ENCODE measurements at places on chromosomes 5 and 9.

GRCh38 chr5:6729386-6730310 is 16.4 kb downstream of the TENT4A start:
- DNase-seq = no peak

- DNase-seq = no peak
Measured at GRCh38 chr5:23260621-23261020, 246.8 kb upstream of the PRDM9 start.

- DNase-seq = no peak
Measured at GRCh38 chr9:96720435-96720834, 57.5 kb downstream of the ZNF510 start.

- DNase-seq = peak; percentile 95
Measured at GRCh38 chr5:34749431-34749873, 89.5 kb upstream of the TTC23L start.

DNA sequence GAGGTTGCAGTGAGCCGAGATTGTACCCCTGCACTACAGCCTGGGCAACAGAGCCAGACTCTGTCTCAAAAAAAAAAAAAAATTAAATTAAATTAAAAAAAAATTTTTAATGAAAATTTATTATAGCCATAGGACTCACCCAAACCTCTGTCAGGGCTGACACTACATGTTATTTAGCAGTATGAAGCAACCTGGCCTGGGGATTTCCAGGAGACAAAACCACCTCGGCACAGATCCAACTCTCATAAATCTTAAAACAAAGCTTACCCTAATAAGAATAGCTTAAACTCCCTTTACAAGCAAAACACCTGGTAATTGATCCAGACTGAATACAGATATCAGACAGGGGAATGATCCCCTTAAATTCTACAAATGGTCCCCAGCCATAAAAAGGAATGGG is 38.4 kb downstream of the PPP1R2B start:
- DNase-seq = no peak

- no peak for DNase-seq
Measured at GRCh38 chr9:120708526-120709224, 5.6 kb downstream of the MEGF9 start.

DNA sequence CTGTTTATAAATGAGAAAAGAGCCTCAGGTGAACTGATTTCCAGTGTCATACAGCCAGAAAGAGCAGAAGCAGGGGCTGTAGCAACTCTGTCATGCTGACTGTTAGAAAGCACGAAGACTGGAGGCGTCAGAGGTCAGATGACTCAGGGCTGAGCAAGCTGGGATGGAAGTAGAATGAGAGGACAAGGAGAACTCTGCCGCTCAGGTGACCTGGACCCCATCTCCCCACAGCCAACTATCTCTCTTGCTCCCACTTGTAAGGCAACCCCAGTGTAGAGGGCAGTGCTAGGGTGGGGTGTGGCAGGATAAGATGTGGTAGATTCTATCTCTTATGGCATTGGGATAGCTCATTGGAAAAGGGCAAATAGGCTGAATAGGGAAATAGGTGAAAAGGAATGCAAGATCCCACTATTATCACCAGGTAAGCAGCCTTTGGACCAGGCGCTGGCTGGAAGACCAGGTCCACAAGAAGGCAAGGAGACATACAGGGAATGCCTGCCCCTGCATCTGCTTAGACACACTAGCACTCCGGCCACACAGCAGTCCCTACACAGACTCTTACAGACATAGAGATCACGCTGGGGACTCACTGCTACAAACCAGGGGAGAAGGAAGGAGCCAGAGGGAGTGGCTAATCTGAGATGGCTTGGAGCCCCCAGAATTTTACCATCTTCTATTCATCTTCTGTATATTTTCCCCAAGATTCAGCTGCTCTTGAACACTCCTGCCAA is 21.2 kb upstream of the LOX start:
- no peak for DNase-seq

- DNase-seq = no peak
Measured at GRCh38 chr9:130330202-130330862, 64.8 kb downstream of the HMCN2 start.

DNA sequence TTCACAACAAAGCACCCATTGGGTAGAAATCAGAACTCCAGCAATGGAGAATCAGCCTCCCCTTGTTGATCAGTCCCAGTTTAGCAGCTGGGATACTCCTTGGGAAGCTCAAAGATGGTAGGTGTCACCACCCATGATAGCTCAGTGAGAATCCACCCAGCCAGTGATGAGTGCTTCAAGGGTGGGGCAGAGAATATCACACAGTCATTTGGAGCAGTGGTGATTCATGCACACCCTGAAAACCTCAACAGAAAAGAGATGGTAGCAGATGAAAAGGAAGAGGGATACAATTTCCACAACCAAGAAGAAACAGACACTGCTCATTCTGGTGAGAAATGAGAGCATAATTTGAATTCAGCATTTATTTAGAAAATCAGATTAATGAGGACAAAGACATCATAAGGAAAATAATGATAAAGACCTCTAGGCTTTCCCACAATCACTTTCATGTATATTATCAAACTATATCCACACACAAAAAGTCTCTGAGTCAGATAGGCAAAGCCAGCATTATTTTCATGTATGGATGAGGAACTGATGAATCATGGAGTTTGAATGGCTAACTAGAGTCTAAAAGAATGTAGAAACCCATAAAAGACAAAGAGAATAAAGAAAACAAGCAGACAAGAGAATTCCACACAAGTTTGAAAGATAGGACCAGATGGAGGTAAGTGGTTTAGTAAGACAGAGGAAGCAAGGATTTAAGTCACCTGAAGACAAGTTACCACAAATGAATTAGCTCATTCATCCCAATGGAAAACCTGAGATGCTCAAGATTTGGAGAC is 82.9 kb downstream of the FEM1C start:
- peak; percentile 81 for DNase-seq

DNA sequence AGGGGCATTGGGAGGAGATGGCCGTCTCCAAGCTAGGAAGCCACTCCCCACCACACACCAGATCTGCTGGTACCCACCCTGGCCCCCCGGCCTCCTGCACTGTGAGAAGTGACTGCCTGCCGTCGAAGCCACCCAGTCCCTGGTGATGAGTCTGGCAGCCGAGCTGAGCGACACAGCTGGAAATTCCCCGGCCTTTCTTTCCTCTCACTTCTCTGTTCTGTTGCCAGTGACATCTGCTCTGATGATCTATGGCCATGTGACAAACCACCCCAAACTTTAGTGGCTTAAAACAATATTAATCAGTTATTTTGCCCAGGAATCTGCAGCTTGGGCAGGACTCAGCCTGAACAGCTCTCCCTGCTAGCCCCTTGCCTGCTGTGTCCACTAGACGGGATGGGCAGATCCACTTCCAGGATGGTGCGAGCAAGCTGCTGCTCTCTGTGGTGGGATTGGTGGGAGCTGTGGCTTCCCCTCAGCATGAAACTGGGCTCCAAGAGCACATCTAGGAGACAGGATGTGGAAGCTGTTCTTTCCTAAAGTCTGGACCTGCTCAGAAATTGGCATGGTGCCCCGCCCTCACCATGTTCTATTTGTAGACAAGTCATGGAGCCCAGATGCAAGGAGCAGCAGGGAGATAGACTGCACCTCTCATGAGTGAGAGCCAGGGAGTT is 211.2 kb downstream of the GADD45G start:
- DNase-seq = no peak

All from fibroblast of skin of left quadriceps (primary cell).